ENCODE measurements at places on chromosomes 7 and 10. TPM values are rescaled to one million over a fixed set of nuclear protein-coding genes. Genes with fewer than 3 reads are reported as not detected.

The SPOCK2 gene
- polyA plus RNA-seq: 1.5 TPM

The KAZALD1 gene
- 0.81 TPM for polyA plus RNA-seq

The MPP7 gene
- 19.7 TPM for polyA plus RNA-seq

The CNTNAP2 gene
- polyA plus RNA-seq: 0.41 TPM
